NCI-H187 (cell line): ENCODE measurements at places on chromosomes 16 and 17.

GRCh38 chr16:53297477-53297876, 136.8 kb upstream of the RBL2 start:
- no peak for DNase-seq

GRCh38 chr16:86018941-86019340, 120.0 kb downstream of the IRF8 start:
- DNase-seq: no peak

DNA sequence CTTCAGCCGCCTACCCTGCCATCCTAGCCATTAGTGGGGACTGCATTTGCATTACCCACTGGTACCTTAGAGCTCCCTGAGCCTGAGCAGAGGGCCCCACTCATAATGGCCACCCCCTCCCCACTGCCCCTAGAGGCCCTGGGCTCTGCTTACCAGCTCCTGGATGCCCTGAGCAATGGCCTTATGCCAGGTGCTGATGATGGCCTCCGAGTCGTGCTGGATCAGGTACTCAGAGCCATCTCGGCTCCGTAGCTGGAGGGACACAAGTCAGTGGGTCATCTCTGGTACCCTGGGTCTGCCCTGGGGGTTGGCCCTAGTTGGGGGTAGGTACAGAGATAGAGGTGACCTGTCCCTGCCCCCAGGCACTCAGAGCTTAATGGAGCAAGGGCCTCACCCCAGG, 34.9 kb downstream of the ARHGAP27 start:
- DNase-seq: no peak

DNA sequence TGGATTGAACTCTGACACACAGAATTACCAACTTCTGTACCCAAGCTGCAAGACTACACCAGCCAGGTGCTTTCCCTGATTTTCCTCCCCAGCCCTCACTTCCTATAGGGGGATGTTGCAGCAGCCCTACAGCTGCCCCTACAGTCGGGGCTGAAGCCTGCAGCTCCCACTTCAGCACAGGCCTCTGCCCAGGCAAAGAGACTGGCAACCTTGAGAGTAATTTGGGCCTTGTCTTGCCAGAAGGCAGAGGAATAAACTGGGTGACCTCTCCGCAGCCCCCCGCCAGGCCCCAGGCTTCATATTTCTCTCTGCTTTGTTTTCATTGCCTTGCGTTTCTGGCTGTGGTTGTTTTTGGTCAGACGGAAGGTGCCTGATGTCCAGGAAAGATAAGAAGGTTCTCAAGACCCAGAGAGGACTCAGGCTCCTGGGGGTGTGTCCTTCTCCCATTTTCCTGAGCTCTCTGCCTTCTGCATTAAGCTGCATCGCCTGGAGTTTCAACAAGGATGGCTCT, 32.0 kb downstream of the SLC6A4 start:
- DNase-seq: no peak

DNA sequence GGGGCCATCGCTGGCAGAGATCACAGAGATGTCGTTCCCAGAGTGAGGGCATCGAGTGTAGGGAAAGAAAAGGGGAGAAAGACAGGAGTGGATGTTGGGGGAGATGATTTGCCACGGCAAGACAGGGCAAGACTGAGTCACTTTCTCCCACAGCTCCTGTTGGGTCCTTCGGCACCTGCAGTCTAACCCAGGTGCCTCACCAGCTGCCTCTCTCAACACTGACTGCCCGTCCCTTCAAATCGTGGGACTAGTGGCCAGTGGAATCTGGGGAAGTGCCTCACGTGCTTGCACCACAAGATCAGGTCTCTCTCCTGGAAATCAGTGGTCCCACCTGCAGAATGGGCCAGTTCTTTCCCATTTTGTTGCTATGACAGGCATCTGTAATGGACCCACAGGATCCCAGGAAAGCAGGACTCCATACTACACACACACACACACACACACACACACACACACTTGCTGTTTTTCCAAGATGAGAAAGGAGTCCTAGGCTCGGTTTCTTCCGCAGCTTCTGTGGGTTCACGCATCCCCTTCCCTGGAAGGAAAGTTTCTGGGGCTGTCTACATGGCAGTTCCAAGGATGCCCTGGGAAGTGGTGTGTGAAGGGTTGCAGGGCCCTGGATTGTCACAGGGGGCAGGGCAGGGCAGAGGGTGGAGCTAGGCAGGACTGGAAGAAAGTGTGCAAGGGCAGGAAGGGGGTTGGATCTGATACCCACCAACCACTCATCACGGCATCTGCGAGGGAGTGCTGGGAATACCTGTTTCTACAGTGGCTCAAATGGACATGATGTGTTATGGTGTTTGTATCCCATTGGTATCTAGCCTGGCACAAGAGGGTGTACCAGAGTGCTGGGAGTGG, 10.2 kb upstream of the CBX8 start:
- no peak for DNase-seq

GRCh38 chr16:49269201-49269600, 12.4 kb downstream of the CBLN1 start:
- no peak for DNase-seq

- peak; percentile 7 for DNase-seq
Measured at GRCh38 chr16:84368308-84368996, at the start of gene ATP2C2. Gene ATP2C2 (plus strand): TSS chr16:84368538. CDS start chr16:84368616, 78 bp downstream.

- no peak for DNase-seq
Measured at GRCh38 chr16:49875806-49876715, 20.1 kb upstream of the ZNF423 start.

DNA sequence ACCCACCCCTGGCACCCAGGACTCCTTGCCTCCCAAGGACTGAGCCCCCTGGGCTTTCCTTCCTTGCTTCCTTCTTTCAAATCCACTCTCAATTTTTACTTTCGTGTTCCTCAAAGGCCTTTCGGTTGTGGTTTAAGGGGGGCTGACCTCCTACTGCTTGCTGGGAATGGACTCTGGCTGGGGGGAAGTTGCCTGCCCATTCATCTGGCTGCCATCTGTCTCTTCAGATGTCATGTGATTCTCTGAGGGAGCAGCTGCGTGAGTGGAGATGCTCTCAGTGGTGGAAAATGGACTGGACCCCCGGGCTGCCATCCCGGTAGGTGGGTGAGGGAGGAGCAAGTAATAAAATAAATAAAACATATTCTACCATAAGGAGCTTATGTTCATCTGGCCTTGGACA, 93.8 kb upstream of the RPRML start:
- no peak for DNase-seq

GRCh38 chr16:6771956-6772355, 560.7 kb upstream of the RBFOX1 start:
- no peak for DNase-seq

GRCh38 chr16:66953462-66954096, 7.5 kb upstream of the CES3 start:
- no peak for DNase-seq

GRCh38 chr16:69564845-69565670, 708 bp upstream of the NFAT5 start:
- DNase-seq: no peak

DNA sequence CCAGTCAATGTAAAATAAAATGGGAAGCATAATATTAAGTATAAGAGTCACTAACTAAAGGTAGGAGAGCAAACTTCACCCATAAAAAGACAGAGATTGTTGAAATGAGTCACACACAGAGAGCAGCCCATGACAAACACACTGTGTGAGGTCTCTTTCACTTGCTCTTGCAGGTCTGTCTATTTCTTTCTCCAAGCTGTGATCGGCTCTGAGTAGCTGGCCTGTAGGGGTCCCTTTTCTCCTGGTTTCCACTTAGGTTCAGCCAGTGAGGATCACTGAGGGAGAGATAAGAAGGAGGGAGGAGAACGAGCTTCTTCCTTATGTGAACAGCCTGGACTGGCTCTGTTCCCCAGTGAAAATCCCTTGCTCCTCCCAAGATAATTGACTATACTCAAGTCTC, 133.7 kb upstream of the HS3ST3A1 start:
- DNase-seq: no peak

DNA sequence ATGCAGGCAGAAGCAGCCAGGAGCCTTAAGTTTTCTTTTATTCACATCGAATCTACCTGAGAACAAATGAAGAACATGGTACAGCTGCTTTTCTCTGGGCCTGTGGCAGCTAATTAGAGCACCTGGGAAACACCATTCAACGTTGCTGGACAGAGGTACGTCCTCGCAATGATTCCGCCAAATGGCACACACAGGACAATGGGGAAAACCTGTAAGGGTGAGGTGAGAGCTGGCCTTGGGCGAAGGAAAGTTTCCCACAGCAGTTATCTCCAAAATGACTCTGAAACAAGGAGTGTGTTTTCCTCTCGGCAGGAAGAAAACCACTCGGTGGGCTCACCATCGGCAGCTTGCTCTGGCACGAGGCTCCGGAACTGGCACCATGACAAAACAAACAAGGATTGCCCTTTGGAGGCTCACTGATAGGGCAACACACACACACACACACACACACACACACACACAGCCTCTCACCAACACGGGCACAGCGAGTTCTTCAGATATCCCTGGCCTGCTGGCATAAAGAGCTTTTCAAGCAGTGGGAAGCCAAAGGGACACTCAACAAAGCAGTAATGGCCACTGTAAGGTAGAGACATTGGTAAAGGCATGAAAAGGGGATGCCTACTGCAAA, 73.7 kb downstream of the ZFHX3 start:
- no peak for DNase-seq

DNA sequence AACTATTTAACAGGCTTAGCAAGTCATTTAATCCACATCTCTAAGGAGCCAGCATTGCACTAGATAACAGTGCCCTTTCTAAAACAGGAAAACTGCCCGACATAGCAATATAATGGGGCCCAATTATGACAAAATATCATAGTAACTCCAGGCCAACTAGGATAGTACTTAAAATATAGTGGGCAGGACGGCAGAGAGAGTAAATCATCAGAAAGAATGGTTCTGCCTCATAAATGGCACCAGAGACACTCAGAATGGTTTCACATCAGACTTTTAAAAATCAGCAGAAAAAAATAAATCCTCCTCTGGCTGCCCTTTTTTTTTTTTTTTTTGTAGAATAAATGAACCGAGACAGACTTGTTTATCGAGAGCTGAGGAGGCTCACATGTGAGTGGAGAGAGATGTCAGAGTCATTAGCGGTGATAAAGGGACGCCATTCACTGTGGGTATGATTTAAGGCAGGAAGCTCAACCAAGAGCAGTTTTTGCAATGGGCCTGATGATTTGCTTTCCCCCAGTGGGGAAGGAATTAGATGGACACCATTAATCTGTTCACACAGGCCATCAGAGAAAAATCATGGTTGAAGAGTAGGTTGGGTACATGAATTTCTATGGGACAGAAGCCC, 62.6 kb downstream of the CPPED1 start:
- DNase-seq: no peak

GRCh38 chr16:23901178-23902033, 65.6 kb downstream of the PRKCB start:
- DNase-seq: no peak

- no peak for DNase-seq
Measured at GRCh38 chr17:9971991-9972390, 66.9 kb upstream of the RCVRN start.

- no peak for DNase-seq
Measured at GRCh38 chr16:13193721-13194120, 292.3 kb downstream of the SHISA9 start.

- DNase-seq: no peak
Measured at GRCh38 chr16:87358696-87359095, 24.9 kb downstream of the FBXO31 start.

GRCh38 chr16:74275031-74275636, 21.5 kb upstream of the PSMD7 start:
- DNase-seq: no peak

GRCh38 chr17:18888766-18889290, 30.9 kb downstream of the PRPSAP2 start:
- DNase-seq: no peak

DNA sequence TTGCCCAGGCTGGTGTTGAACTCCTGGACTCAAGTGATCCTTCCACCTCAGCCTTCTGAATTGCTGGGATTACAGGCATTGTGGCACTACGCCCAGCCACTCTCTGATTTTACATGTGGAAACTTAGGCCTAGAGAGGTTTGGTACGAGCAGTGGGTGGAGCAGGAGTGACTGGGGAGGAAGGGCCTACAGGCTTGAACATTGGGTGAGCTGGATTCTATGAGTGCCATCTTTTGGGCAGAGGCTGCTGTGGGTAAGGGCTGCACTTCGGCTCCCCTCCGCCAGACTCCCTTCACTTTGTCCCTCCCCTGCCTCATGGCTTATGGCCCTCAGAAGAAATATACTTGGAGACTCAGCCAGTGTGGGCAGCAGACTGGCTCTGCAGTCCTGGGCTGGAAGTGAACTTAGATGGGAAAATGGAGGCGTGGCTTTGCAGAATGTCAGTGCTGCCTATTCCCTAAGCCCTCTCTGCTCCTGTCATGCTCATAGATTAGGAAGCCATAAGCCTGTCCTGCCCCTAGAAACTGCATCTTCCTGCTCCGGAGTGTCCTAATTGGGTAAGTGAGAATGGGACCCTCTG, 9.5 kb upstream of the MRC2 start:
- DNase-seq: no peak

DNA sequence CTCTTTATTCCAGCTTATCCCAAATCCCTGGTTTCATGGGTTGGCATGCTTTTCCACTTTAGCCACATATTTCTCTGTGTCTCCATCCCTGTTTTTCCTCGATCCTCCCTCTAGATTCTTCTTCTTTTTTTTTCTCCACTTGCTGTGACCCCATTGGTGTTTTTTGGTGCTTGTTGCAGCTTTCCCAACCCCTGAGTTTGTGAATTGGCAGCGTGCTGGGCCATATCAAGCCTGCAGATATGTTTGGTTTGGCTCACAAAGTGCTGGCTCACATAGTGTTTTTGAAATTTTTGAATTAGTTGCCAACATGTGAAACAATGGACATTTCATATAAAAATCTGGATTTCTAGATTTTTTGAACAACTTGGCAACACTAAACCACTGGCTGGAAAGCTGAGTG, 8.8 kb downstream of the GPR139 start:
- no peak for DNase-seq

GRCh38 chr17:74408262-74408661, 23.6 kb upstream of the GPRC5C start:
- DNase-seq: no peak

GRCh38 chr16:2609827-2610470, 72.1 kb downstream of the PDPK1 start:
- DNase-seq: no peak

DNA sequence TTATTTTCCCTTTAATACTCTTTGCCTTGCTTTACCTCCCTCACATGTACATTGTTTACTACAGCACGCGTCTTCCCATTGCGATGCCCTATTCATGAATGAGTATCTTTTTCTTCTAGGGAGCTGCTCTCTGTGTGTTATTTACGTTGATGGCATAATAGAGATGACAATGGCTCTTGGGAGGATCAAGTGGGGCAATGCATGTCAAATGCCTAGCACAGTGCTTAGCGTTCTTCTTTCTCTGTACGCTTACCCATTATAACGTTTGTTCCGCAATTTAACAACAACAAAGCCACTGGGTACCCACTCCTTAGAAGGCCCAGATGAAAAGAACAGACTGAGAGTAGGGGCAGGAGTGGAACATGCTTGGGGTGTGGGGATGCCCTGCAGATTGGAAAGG, 271.6 kb upstream of the TNRC6C start:
- DNase-seq: no peak
